ENCODE measurements at places on chromosomes 12 and 14.
A peak's percentile ranks its signal among the peaks of the same experiment; 100 is the strongest.

GRCh38 chr14:103491691-103492090, 30.9 kb downstream of the CKB start:
- DNase-seq: no peak

DNA sequence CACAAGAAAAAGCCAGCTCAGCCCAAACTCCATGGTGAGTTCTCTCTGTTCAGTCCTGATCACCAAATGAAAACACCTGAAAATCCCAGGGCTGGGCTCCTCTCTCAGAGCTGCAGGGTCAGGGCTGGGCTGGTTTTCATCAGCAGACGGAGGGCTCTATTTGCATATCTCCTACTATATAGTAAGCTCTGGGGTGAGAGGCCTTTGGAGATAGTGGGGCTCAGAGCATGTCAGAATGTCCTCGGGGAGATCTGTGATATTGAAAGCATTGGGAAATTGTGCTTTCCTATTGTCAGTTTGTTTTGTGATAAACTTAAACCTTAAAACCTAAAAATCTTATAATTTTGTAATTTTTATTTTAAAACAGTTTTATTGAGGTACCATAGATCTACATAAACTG, 742.6 kb downstream of the TMEM121 start:
- DNase-seq: no peak

- no peak for DNase-seq
Observed at GRCh38 chr14:36661506-36662257, at the start of gene PAX9. Gene PAX9 (plus strand): TSS chr14:36661860. CDS start chr14:36662090, 230 bp downstream.

DNA sequence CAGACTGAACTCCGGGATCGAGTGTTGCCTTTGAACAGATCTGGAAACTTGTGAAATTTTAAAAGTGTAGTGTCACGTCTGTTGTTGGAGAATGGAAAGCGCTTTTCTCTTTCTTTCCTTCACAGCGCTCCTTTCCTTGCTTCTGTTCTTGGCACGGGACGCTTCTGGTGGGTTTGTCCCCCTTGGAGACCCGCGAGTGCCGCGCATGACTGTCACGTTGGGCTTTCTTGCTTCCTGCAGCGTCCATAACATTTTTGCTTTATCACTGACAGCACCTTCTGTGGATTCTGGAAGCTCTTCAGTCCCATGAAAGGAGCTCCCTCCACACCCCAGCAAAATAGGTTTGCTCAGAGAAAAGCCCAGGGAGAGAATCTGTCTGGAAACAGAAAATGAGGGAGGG, 193.0 kb upstream of the TMEM132C start:
- no peak for DNase-seq

GRCh38 chr12:122124370-122124769, 45.8 kb downstream of the MLXIP start:
- DNase-seq: no peak

- no peak for DNase-seq
Observed at GRCh38 chr12:51941011-51941581, 10.4 kb upstream of the ACVR1B start.

DNA sequence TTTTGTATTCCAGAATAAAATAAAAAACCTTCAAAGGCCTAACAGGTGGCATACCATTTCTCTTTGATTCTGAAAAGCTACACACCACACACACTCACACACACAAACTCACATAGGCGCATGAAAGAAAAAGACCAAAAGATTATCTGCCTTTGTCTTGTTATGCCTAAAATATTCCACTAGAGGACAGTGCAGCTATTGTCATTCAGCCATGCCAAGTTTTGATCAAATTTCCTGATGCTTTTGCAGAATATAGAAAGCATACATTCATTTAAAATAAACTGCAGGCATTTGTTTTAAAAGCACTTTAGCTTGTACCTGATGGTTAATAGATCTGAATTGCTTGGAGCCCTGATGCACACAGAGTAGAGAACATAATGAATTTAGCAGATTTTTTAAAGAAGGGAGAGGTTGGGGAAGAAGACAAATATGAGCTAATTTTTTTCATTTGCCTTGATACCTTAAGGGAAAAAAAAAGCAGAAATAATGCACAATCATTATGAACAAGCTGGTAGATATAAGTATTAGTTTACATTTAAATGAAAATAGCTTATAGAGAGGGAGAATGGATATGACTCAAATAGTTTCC, 1766.9 kb upstream of the SEL1L start:
- no peak for DNase-seq

DNA sequence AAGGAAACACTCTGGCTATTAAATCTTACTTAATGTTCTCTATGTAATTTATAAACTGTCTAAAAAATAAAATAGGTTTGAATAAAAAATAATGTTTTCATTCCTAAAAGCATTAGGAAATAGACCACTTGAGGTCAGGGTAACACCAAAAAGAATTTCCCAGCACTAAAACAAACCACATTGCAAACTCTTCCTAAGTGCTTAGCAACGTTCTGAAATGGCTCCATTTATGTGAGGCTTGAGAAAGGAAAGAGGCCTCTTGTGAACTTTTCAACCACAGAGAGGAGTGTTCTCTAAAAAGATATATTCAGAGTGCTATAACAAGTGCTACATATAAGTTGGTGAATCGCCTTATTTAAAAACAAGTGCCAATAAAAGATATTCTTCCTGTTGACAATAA, 42.7 kb downstream of the ALX1 start:
- no peak for DNase-seq

DNA sequence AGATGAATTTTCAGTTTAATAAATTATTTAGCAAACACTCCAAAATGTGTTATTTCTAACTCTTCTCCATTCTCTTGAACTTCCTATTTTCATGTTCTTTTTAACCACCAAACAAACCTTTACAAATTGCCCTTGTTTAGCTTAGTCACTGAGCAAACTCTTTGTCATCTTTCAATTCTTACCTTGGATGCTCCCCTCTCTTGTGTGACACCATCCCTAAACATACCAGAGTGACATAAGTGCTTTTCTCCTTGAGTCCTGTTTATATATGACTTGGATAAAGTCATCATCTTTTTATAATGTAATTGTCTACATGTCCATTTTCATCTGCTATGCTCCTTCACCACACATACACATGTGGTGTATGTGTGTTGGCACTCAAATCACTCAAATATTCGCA, 3.4 kb upstream of the TMEM19 start:
- DNase-seq: no peak

DNA sequence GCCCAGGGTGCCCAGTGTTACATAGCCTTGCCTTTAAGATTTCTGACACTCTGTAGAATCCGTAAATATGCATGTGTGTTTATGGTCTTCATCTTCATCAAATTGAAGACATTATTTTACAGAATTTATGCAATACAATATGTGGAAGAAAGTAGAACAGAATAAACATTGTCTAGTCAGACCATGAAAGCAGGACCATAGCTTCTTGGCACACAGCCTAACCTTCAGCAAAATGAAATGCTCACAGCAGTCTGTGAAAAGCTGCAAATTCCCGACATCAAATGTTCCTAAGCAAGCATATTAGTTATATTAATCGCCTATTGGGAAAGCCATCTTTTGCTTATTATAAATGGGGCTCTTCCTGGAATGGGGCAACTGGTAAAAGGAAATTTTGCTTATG, 111.3 kb upstream of the GARIN2 start:
- DNase-seq: no peak

DNA sequence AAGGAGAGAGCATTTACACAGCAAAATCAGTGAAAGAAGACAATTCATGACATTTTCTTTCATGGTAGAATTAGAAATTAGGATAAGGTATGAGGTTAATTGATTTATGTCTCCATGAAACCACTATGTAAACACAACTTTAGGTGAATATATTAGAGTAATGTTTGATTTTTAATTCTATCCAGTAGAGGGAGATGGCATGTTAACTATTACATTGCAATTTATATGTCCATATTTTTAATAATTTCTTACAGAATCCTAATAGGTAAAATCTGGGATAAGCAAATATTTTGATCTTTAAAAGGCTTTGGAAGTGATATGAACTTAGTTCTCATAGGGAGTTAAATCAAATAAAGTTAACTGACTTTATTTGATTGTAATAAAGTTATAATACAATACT, 373.4 kb upstream of the PDE3A start:
- DNase-seq: no peak

DNA sequence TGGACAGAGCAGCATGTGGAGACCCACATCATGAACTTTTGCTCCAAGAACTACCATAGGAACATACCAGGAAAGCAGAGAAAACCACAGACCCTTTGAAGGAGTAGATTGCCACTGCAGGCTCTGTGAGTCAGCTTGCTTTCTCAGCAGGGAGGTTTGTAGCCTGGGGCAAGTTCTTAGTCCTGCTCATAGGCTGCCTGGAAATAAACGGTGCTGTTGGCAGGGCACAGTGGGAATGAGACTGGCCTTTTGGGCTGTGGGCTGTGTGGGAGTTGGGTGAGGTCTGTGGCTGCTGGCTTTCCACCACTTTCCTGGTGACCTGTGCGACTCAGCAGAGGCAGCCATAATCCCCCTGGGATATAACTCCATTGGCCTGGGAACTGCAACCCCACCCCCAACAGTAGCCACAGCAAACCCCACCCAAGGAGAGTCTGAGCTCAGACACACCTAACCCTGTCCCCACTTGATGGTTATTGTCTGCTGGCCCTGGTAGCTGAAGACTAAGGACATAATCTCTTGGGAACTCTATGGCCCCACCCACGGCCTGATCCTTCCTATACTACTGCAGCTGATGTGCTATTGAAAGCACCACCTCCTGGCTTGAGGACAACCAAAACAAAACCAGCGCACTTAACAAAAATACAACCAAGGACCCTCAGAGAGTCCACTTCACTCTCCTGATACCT, 192.1 kb upstream of the GARIN6 start:
- no peak for DNase-seq

DNA sequence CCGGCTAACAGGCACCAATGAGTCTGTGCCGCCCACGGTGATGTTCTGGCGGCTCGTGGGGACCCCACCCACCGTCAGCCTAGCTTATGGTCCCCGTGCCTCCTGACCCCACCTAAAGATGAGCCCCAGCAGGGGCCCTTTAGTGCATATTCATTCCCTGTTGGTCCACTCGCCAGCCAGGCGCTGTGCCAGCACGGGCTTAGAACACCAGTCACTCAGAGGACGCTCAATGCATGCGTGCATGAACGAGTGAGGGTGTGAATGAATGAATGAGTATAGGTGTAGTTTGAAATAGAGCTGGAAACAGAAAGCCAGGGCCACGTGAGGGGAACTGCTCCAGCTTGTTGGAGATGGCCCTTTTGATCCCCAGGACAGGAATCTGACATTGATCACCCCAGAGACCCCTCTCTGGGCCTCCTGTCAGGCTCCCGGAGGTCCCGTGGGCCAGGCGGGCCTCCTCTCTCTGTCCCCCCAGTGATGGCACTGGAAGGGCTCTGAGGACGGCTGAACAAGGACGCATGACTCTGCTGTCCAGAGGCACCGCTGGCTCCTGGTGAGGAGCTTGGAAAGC, 193.9 kb upstream of the C14orf180 start:
- no peak for DNase-seq

- peak; percentile 27 for DNase-seq
Observed at GRCh38 chr12:116066381-116067230, 210.9 kb downstream of the MED13L start.

- no peak for DNase-seq
Observed at GRCh38 chr14:57761800-57762199, 104.1 kb downstream of the SLC35F4 start.

DNA sequence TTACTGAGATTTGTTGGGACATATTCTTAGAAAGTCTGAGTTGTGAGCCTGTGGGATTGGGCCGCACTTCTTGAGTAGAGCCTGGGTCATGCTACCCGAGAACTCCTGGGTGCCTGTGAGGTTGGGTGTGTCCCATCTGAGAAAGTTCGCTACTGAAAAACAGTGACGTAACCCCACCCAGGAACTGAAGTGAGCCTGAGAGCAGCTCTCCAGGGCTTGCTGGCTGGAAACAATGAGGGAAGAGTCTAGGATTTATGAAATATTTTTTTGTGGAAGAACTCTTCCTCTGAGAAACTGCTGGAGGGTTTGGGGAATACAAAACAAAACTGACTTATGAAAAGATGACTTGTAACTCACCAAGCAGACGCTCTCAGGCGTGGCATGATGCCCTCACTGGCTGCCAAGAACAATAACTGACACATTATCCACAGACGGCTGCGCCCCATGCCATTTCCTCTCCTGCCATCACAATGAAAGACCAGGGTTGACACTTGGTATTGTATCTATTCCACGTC, 69.2 kb downstream of the RASSF3 start:
- DNase-seq: no peak

GRCh38 chr14:57610631-57611030, 117.0 kb upstream of the CCDC198 start:
- no peak for DNase-seq

- DNase-seq: no peak
Observed at GRCh38 chr14:23566112-23566777, 1.3 kb downstream of the AP1G2 start.

GRCh38 chr12:15996254-15996653, 85.1 kb downstream of the DERA start:
- no peak for DNase-seq

DNA sequence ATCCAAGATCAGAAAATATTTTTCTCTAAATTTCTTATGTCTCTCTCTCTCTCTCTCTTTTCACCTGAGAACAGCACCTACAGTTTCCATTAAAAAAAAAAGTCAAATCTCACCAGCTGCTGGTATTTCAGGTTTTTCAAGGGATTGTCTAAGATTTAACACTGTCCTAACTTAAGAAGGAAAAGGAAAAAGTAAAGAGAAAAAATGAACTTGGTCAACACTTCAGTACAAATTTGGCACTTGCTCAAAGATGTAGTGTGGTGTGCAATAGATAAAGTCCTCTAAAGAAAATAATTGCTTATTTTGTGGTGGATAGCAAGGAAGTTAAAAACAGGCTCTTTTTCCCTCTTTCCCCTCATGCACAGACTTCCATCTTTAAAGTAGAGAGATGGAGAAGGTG, 416.2 kb downstream of the SOX5 start:
- no peak for DNase-seq

DNA sequence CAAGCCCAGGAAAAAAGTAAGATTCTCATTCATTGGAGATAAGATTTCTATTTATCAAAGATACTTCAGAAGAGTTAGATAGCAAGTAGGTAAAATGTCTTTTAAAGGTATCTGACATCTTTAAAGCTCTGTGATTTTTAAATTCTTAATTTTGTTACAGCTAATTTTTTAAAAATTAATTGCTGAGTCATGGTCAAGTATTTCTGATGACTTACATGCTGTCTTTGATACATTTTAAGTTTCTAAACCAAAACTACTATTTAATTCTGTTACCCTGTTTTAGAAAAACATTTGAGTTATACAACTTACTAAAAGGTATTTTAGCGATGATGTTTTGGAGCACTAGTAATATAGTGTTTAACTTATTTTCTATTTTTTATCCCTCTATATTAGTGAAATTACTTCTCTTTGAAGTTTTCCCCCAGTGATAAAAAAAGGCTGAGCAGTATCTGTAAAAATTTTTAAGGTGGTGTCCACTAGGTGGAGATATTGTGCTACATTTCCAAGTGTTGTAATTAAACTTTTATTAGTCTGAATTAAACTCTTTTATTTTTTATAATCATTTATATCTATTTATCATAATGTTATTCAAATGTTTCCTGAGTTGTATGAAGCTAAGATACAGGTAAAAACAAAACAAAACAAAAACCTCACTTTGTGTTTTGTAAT, 11.5 kb downstream of the ALG10 start:
- DNase-seq: no peak
